ENCODE measurements at places on chromosomes 4 and X.

DNA sequence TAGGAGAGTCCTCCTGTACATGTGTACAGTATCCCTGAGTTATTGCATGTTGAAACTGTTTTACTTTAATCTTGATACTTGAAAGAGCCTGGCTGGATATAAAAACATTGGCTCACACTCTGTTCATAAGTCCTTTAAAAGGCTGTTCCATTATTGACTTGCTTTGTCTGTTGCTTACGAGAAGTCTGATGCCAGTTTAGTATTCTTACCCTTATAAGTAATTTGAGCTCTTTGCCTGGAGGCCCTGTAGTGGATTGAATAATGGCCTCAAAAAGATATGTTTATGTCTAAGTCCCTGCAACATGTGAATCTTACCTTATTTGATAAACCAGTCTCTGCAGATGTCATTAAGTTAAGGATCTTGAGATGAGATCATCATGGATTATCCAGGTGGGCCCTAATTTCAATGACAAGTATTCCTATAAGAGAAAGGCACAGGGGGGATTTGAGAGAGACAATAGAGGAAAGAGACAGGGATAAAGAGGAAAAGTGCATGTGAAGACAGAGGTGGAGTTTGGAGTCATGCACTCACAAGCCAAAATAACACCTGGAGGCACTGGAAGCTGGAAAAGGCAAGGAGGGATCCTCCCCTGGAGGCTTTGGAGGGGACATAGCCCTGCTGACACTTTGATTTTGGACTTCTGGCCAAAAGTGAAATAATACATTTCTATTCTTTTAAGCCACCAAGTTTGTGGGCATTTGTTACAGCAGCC, 98.1 kb downstream of the IRF2 start:
- no peak for DNase-seq

DNA sequence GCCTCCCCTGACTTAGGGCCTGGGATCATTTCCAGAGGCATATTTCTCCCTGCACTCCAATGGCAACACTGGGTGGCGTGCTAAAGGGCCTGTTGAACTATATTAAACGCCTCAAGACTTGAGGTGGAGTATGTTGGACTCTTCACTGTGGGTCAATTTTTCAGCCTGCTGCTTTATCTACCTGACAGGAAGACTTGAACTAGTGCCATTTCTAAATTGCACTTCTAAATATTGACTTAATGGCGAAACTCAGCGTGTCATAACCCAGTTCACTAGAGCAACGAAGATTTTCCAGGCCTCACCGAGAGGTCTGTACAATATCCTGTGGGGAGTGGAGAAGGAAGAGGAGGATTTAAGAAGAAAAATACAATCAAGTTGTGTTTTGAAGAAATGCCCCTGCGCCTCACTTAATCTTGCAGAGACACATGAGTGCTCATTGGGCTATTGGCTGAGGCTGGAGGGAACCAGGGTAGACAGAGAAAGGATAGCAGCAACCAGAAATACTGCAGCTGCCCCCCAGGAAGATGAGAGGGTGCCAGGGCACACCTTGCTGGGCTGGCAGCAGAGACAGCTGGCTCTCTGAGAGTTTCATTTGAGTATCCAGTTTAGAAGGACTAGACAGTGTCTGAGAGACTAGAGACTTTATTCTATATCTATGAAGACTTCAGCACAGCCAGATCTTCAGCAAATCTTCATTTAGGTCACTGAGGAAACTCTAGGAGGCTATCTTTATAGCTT, 67.4 kb downstream of the ENPP6 start:
- DNase-seq = no peak

- no peak for DNase-seq
These were observed 461.5 kb downstream of the FSTL5 start for GRCh38 chr4:161702287-161702686.

- no peak for DNase-seq
These were observed 64.3 kb downstream of the NHSL2 start for GRCh38 chrX:71974916-71975315.

- no peak for DNase-seq
These were observed 345.8 kb upstream of the GRID2 start for GRCh38 chr4:91957963-91958362.

DNA sequence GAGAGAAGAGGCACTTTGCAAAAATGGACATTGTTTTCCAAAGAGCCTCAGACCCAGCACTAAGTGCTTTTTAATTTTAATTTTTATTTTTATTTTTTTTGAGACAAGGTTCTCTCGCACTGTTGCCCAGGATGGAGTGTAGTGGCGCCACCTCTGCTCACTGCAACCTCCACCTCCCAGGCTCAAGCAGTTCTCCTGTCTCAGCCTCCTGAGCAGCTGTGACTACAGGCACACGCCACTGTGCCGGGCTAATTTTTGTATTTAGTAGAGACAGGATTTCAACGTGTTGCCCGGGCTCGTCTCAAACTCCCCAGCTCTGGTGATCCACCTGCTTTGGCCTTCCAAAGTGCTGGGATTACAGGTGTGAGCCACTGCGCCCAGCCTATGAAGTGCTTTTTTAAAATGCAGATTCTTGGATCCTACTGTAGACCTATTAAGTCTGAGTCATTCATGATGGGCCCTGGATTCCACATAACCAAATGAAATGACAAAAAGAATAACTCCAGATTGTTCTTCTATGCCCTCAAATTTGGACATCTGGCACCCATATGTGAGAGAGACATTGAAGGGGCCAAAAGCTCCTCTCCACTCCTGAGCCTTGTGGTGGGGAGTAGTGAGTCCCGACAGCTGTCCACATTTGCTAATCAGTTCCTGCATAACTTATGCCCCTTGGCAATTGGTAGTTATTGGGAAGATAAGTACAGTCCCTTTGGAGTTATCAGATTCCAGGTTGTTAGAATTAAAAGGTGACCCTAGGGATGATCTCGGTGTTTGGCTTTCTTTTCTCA, 3.6 kb downstream of the NOCT start:
- no peak for DNase-seq

DNA sequence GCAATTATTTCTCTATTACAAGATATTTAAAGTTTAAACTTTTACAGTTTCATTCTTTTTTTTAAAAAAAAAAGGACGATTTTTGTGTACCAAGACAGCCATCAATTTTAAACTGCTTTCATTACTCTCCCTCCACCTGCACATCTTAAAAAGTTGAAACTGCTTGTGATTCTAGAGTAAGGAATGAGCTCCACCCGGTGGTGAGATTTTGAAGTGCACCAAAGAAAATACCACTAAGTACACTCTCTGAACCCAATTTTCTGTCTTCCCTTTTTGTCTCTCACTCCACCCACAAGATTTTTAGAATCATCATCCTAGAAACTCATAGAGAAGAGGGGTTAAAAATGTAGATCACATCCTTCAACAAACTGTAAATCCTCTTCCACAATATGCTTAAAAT, 91.3 kb upstream of the WDR44 start:
- DNase-seq = peak; percentile 32

GRCh38 chrX:153485396-153486080, 9.2 kb upstream of the BGN start:
- DNase-seq = no peak

GRCh38 chr4:87392183-87392582, 1.2 kb upstream of the HSD17B11 start:
- DNase-seq = no peak

GRCh38 chr4:105714932-105715331, 6.3 kb downstream of the GSTCD start:
- no peak for DNase-seq

DNA sequence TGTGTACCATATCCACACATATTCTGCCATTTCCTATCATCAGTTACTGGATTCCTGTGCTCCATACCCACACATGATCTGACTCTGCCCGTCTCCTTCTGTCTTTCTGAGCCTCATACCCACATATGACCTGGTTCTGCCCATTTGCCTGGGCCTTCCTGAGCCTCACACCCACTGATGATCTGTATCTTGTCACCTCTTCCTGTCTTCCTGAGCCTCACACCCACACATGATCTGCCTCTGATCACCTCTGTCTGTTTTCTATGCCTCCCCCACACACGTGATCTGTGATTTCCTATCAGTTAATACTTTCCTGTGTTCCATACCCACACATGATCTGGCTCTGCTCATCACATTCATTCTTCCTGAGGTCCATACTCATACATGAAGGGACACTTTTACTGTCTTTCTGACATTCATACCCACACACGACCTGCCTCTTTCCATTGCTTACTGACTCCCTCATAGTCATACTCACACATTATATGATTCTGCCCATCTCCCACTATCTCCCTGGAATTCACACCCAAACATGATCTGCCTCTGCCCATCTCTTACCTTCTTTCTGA, 32.5 kb downstream of the SCML1 start:
- DNase-seq = peak; percentile 6

GRCh38 chr4:176034936-176035335, 30.7 kb upstream of the WDR17 start:
- DNase-seq = no peak

DNA sequence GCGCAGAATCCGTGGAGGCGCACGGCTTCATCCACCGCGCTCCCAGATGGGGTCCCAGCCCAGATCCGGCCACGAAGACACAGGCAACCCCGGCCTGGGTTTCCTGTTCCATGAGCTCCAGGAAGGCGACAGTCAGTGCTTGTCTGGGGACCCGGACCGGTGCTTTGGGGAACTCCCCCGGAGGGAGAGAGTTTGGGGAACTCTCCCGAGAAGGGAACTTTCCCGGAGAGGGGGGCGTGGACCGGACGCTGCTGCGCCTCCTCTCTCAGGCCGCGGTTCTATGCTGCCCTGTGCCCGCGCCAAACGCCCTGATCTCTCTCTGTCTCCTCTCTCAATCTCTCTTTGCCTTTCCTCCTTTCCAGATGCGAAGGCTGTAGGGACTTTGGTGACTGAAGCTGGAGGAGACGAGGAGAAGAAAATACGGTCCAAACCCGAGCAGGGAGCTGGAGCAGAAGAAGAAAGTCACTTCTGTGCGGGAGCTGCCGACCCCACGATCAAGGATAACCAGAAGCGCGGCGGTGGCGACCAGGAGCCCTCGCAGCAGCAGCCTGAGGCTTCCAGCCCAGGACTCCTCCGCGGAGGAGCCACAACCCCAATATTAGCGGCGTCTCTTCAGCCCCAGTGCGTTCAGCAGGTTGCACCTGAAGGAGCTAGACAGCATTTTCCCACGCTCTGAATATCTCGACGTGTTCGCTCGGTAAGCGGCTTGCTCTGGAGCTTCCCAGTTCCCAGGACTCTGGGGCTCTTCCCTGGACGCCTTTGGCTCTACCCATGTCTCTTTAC, 47.6 kb upstream of the NKAP start:
- DNase-seq = no peak

DNA sequence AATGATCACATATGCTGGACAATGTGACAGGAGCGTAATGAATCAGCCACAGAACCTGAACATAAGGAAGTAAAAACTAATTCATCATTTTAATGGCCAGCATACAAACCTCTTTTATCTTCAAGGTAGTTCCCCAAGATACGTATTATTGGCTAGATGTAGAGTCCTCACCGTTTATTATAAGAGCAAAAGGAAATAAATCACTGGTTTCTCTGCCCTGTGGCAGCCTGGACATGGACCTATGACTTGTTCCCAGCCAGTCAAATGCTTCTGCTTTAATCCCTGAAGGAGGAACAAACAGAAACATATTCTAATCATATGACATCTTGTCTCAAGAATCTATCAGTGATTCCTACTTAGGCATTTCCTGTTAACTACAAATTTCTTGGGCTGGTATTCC, 86.8 kb upstream of the FAM241A start:
- no peak for DNase-seq

- DNase-seq = no peak
These were observed 131.4 kb upstream of the NEIL3 start for GRCh38 chr4:177178246-177178645.

DNA sequence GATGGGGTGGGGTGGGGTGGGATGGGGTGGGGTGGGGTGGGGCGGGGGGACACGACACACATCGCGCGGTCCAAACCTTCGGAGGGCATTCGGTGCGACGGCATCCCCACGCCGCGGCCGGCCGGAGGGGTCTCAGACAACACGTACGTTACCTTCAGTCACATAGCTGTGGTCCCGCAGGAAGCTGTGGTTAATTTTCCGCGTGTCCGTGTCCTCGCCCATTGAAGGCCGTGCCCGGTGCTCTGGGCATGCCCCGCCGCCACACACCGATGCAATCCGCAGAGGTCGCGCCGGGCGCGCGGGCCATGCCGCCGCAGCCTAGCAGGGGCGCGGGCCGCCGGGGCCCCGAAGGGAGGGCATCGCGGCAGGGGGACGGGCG, 417 bp downstream of the PPP2R2C start:
- no peak for DNase-seq

- no peak for DNase-seq
These were observed 94.8 kb downstream of the MAML3 start for GRCh38 chr4:140059159-140059558.

DNA sequence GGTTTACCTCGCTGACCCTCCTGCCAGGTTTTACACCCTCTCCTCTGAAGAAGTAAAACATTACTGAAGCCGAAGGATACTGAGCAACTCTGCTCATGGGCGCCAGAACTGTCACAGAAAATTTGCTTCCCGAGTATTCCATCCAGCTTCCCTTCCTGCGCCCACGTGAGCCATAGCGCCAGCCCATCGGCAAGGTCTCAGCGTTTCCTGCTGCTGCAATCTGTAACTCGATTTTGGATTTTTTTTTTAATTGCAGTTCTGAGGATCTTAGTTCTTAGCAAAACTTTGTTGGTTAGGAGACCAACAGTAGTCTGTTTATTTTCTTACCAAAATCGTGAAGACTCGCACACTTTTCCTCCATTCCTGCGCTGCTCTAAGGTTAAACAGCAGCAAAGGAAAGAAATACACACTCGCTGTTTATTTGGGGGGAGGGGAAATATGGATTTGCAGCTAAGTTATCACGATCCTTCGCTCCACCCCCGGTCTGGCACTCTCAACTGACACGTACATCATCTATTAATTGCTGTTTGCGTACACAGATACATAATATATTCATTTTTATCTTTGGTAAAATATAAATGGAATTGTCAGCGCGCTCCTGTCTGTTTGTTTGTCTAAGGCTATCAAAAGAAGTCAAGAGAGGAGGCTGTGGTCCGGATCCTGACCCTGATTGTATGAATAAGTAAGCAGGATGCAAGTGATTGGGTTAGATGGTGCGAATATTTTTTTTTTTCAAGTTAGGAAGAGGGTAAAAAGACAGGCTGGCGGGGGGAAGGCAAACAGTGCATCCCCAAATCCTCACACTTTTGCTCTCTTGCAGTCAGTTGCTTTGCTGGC, at the start of gene TLL1:
Gene TLL1 (plus strand): TSS at position 777 of the 837 bp plus-strand sequence. CDS start 668 bp downstream, outside the sequence.
- DNase-seq = no peak

DNA sequence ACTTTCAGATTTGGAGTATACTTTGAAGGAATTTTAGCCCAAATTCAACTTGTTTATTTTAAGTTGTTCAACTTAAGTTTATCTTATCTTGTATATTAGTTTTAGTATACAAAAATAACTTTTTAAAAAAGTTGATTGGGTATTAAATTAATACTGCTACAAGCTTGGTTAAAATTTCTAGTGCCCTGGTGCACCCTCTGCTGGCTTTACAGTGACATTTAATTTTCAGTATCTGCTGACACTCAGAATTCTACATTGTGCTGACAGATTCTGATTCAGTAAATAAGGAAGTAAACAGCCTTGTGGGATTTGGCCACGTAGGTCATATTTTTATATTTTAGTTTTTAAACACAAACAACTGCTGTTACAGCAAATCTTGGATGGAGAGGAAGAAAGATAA, 2.9 kb downstream of the EDA start:
- DNase-seq = peak; percentile 19

- DNase-seq = no peak
These were observed 8.2 kb downstream of the TNIP3 start for GRCh38 chr4:121155893-121156292.

Measured in CD4-positive, alpha-beta T cell treated with Interleukin-10 for 1 hour (primary cell).